Activated B cell treated with CpG ODN at 0.5 μM for 24 hours (primary cell): ENCODE measurements at places on chromosomes 16 and 17. TPM values are rescaled to one million over a fixed set of nuclear protein-coding genes. Genes with fewer than 3 reads are reported as not detected.

DNA sequence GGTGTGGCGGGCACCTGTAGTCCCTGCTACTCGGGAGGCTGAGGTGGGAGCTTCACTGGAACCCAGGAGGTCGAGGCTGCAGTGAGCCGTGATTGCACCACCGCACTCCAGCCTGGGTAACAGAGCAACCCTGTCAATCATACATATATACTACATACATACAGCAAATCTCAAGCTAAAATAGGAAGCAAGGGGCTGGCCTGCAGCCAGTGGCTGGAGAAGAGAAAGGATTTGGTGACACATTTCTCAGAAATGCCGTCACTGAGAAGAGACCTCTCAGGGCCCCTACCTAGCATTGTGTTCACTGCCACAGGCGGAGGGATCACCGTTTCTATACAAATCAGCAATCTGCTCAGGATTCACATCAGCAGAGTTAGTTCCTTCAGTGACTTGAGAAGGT is 16.9 kb downstream of the NARF start:
- no peaks in the 10 kb centered on the region for H3K27me3 ChIP-seq
- peaks cover 68% of the 10 kb centered on the region for H3K36me3 ChIP-seq
- no peak for DNase-seq
- no peak overlapping the region for H3K4me3 ChIP-seq

Gene SEPTIN12
- total RNA-seq = not detected in 2 replicates

- H3K4me1 ChIP-seq = no peaks in the 10 kb centered on the region
- DNase-seq = no peak
- H3K4me3 ChIP-seq = no peak overlapping the region
- no peak overlapping the region for H3K27ac ChIP-seq
These were observed 7.5 kb upstream of the KCNG4 start for GRCh38 chr16:84247331-84247730.

Gene CLTC
- total RNA-seq = 148 and 189 TPM in 2 replicates

Gene SNF8
- total RNA-seq = 129 and 130 TPM in 2 replicates

Gene NACA2
- not detected in 2 replicates for total RNA-seq

Gene SMTNL2
- total RNA-seq = not detected in 2 replicates

DNA sequence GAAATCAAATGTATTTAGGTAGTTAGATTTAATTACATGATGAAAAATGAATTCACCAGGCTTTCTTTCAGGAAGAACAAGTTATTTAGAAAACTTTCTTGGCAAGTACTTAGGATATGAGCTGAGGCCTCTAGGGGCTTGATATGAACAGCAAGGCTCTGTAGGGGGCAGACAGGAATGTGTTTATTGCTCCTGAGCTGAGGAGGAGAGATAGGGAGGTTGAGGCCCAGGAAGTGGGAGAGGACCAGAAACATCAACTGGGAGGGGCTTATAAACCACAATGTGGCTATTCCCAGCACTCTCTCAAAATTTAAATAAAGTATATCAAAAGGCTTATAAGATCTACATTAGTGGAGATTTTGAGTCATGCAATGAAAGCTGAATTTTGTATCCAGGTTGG is 154.0 kb upstream of the MAF start:
- H3K4me3 ChIP-seq = no peak overlapping the region
- DNase-seq = no peak
- H3K27me3 ChIP-seq = peaks cover 4% of the 10 kb centered on the region
- no peaks in the 10 kb centered on the region for H3K4me1 ChIP-seq
- no peaks in the 10 kb centered on the region for H3K36me3 ChIP-seq

- H3K27ac ChIP-seq = no peak overlapping the region
- H3K4me3 ChIP-seq = no peak overlapping the region
- DNase-seq = no peak
- H3K27me3 ChIP-seq = no peaks in the 10 kb centered on the region
- H3K36me3 ChIP-seq = peaks cover 21% of the 10 kb centered on the region
These were observed 157.2 kb downstream of the MYO1D start for GRCh38 chr17:32719689-32720088.

GRCh38 chr16:69405757-69406156 is 18.7 kb upstream of the CYB5B start:
- DNase-seq = no peak
- H3K36me3 ChIP-seq = no peaks in the 10 kb centered on the region
- no peaks in the 10 kb centered on the region for H3K27me3 ChIP-seq
- H3K4me1 ChIP-seq = peaks cover 10% of the 10 kb centered on the region
- H3K27ac ChIP-seq = no peak overlapping the region

- H3K4me1 ChIP-seq = peaks cover 15% of the 10 kb centered on the region
- no peak overlapping the region for H3K27ac ChIP-seq
- no peak for DNase-seq
- H3K36me3 ChIP-seq = no peaks in the 10 kb centered on the region
These were observed 3.1 kb downstream of the PRSS27 start for GRCh38 chr16:2716948-2717347.

GRCh38 chr17:45628019-45628418 is 137.5 kb upstream of the PLEKHM1 start:
- no peak for DNase-seq
- no peak overlapping the region for H3K27ac ChIP-seq
- no peaks in the 10 kb centered on the region for H3K27me3 ChIP-seq
- no peaks in the 10 kb centered on the region for H3K4me1 ChIP-seq

GRCh38 chr16:61362585-61362984 is 673.7 kb downstream of the CDH8 start:
- no peak for DNase-seq
- no peaks in the 10 kb centered on the region for H3K36me3 ChIP-seq
- H3K27me3 ChIP-seq = no peaks in the 10 kb centered on the region
- H3K27ac ChIP-seq = no peak overlapping the region
- no peaks in the 10 kb centered on the region for H3K4me1 ChIP-seq

GRCh38 chr17:27455236-27455913 is 873 bp upstream of the KSR1 start:
- no peaks in the 10 kb centered on the region for H3K27me3 ChIP-seq
- H3K27ac ChIP-seq = peak overlapping the region; percentile 78
- peaks cover 22% of the 10 kb centered on the region for H3K4me1 ChIP-seq
- H3K36me3 ChIP-seq = peaks cover 7% of the 10 kb centered on the region

- peaks cover 9% of the 10 kb centered on the region for H3K27me3 ChIP-seq
- H3K4me1 ChIP-seq = no peaks in the 10 kb centered on the region
- no peak overlapping the region for H3K27ac ChIP-seq
- no peaks in the 10 kb centered on the region for H3K36me3 ChIP-seq
These were observed 68.6 kb upstream of the KIFC3 start for GRCh38 chr16:57870753-57871454.

Gene TP53TG3C
- total RNA-seq = not detected in 2 replicates

DNA sequence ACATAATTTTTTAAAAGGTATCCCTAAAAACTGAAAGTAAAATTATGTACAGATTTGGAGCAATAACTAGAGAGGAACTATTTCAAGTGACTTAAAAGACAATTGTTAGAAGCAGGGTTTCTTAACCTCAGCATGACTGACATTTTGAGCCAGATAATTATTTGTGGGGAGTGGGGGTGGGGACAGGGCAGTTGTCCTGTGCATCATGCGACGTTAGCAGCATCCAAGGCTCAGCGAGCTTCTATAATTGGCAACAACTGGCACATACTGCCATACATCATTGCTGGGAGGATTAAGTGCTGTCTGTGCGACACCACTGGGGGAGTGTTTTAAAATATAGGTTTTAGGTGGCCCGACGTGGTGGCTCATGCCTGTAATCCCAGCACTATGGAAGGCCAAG is 27.1 kb downstream of the GABARAPL2 start:
- no peak overlapping the region for H3K4me3 ChIP-seq
- no peaks in the 10 kb centered on the region for H3K27me3 ChIP-seq
- no peak overlapping the region for H3K27ac ChIP-seq
- H3K36me3 ChIP-seq = peaks cover 38% of the 10 kb centered on the region
- H3K4me1 ChIP-seq = no peaks in the 10 kb centered on the region
- no peak for DNase-seq

GRCh38 chr17:79670537-79671084 is 59.8 kb upstream of the RBFOX3 start:
- peaks cover 6% of the 10 kb centered on the region for H3K4me1 ChIP-seq
- H3K4me3 ChIP-seq = no peak overlapping the region

GRCh38 chr16:55257966-55258613 is 65.9 kb upstream of the IRX6 start:
- no peak for DNase-seq
- H3K4me3 ChIP-seq = no peak overlapping the region
- H3K27ac ChIP-seq = no peak overlapping the region
- H3K27me3 ChIP-seq = no peaks in the 10 kb centered on the region
- peaks cover 2% of the 10 kb centered on the region for H3K4me1 ChIP-seq
- no peaks in the 10 kb centered on the region for H3K36me3 ChIP-seq

Gene ALOX15B
- total RNA-seq = not detected in 2 replicates

Gene CASKIN1
- not detected in 2 replicates for total RNA-seq

DNA sequence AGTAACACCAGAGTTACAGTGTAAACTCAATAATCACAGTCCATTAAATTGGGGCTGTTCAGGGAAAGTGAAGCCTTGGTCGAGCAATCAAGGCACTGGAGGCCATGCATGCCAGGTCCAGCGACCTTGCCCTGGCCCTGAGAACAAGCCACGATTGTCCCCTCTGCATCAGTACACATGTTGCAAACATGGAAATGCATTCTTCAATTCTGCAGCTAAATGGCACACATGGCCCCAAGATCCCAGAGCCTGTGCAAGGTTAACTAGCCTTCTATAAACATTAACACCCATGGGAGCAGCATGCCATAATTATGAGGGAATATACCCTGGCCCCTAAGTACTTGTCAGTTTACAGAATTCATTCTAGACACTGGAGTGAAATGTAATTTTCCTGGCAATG is 204.7 kb downstream of the HS3ST3B1 start:
- H3K27ac ChIP-seq = no peak overlapping the region
- H3K4me1 ChIP-seq = no peaks in the 10 kb centered on the region
- H3K27me3 ChIP-seq = peaks cover 2% of the 10 kb centered on the region
- DNase-seq = no peak

GRCh38 chr16:69568676-69569075 is 2.9 kb downstream of the NFAT5 start:
- peaks cover 19% of the 10 kb centered on the region for H3K36me3 ChIP-seq
- no peak overlapping the region for H3K27ac ChIP-seq
- peaks cover 49% of the 10 kb centered on the region for H3K4me1 ChIP-seq
- no peak for DNase-seq
